GM12865 (cell line): ENCODE measurements at places on chromosomes 1 and 21.

- no peak for DNase-seq
Observed at GRCh38 chr1:198780376-198780775, 141.5 kb downstream of the PTPRC start.

GRCh38 chr1:198084241-198084908, 72.4 kb upstream of the NEK7 start:
- no peak for DNase-seq

- peak; percentile 52 for DNase-seq
Observed at GRCh38 chr1:116667575-116668105, at the start of gene IGSF3. TSS of gene IGSF3 (minus strand) at chr1:116667733. CDS start at chr1:116666326, 1,407 bp downstream.

DNA sequence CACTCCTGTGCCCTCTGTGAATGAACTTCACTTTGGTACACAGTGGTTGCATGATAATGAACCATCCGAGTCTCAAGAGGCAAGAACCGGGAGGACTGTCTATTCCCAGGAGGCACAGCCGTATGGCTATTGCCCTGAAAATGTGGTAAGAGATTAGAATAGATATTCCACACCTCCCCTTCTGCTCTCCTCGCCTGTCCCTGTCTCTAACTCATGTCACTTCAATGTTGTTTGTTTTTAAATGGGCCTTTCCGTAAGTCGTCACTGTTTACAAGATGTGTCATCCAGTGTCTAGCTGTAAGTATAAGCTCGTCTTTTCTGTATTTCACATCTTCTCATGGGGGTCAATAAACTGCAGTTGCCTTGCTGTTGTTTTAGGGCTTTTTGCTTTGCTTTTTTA, 122.2 kb downstream of the PATJ start:
- DNase-seq: no peak

DNA sequence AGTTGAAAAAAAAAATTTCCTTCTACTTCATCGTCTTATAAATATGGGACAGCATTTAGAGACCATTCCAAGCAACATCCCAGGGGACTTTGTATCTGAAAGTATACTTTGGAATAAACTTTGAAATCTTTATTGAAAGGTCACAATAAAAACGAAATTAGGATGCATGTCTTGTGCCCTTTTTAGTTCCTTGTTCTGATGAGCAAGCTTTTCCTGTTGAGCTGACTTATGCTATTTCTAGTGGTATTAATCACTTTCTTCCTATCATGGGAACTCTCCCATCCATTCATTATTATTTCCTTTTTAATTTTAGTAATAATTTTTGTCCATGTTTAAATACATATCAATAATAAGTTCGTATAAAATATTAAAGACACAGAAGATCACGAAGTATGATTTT, 4.0 kb upstream of the GBP2 start:
- DNase-seq: no peak

DNA sequence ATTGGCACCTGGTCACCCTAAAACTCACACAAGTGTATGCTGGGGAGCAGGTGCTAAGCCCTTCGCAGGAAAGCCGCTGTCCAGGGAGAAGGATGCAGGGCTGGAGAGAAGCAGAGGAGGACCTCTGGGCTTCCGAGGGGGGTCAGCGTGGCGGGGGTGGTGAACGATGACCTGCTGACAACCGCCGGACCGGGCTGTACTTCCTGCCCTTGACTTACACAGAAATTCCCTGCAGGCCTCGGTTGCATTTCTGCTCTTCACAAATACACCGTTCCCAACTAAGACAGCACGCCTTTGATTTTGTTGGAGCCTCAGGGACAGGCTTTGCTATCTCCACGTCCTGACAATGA, 37.6 kb downstream of the SLC2A7 start:
- no peak for DNase-seq

DNA sequence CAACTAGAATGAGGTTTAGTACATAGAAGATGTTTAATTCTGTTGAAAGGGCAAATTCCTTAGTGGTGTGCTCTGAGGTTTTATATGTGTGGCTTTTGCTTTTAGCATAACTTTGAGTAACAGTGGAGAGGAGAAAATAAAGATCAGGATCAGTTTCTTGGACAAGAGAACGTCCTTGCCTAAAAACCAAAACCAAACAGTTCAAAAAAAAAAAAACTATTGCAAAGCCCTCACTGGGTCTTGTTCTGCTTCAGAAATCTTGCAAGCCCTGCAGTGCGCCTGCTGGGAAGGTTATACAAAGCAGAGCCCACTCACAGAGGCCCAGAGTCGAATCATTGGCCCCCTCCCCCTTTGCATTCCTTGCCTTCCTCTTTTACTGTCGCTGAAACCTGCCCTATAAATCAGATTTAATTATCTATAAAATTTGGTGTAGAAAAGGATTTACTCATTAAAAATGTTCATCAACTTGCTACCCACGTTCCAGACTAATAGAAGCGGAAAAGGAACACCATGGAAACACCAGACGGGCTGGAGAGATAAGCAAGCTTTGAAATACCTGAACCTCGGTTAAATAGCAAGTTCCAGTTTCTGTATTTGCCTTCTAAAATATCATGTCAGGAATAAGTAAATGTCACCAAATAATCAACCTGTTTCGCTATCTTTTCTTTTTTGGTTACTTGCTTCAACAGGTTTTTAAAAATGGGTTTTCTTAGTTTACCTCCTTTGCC, 201.6 kb upstream of the PTBP2 start:
- no peak for DNase-seq

- no peak for DNase-seq
Observed at GRCh38 chr1:151512326-151512725, 1.1 kb downstream of the CGN start.

- DNase-seq: no peak
Observed at GRCh38 chr21:39714331-39714730, 30.7 kb upstream of the IGSF5 start.

- DNase-seq: no peak
Observed at GRCh38 chr1:6738987-6739676, 37.5 kb upstream of the DNAJC11 start.

GRCh38 chr1:41447995-41448770, 36.3 kb downstream of the EDN2 start:
- no peak for DNase-seq

DNA sequence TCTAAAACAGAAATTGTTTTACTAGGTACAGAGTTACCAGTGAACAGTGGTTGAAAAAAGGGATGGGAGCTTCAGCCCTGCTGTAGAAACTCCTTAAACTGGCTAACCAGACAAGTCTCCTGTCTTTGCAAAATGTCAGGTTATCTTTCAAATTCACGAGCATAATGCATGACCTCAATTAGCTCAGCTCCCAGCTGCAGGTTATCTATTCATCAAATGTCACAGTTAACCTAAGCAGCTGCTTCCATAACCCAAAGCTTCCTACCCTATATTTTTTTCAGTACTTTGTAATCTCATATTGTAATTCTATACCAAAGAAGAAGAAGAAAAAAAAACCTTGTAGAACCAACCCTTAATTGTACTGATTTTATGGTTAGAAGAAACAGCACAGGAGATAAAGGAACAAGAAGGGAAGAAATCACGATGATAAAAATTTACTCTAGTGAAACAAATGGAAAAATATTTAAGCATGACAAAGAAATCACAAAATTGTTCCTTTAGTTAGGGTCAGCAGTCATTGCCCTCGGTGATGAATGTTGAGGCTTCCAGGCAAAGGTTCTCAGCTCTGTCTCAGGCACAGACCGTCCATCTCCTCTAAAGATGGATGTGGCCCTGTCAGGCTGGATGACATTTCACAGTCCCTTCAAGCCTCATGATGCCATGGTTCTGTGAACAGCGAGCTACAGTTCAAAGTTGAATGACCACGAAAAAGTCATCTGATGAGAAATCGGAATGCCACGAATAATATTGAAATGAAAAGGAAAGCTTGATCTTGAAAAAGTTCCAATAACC, 95.9 kb downstream of the PLD5 start:
- DNase-seq: no peak

GRCh38 chr1:178050084-178050483, 43.8 kb upstream of the RASAL2 start:
- DNase-seq: no peak

- DNase-seq: no peak
Observed at GRCh38 chr21:42594616-42595282, 58.7 kb upstream of the PDE9A start.

GRCh38 chr1:36083219-36083618, 675 bp upstream of the TEKT2 start:
- DNase-seq: no peak

DNA sequence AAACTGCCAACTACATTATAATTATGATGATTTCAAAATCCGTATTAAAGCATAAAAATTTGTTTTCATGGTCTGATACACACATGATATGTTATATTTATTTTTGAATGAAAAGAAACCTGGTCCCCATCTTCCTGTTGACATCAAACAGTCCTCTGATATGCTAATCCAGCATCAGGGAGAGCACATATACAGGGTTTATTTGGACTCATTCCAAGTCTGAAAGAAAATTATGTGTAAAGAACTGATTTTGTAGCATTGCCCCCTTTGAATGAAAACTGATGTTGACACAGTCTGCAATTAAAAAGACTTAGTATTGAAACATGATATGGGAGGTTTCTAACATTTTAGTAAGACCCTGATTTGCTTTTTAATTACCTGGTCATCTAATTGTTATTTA, 119.4 kb downstream of the NEK7 start:
- no peak for DNase-seq

DNA sequence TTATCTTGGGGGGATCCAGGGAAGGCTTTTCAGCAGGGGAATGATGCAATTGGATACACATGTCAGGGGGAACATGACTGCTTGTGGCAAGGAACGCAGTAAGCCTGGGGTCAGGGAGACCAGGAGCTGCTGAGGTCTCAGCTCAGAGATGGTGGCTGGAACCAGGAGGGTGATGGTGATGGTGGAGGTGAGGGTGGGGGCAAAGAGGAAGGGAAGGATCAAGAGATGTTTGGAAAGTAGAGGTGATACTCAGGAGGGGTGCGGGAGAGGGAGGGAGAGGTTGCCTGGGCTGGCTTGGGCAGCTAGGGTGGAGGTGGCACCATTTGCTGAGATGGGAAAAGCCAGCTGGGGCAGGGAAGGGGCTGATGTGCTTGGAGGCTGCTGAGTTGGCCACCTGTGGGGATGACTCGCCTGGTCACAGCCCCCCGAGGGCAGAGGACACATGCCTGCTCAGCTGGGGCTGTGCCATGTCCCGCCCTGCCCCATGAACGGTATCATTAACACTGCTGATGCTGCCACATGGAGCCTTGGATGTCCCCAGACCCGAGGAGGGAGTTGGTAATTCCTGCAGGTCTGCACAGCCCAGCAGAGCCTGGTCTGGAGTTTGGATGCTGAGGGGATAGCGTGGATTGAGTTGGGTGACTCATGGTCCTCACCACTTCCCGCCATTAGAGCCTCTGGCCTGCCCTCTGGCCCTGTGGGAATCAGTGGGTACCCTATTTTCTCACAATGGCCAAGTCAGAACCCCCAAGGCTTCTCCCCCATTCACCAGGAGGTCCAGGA, 6.3 kb upstream of the PADI1 start:
- DNase-seq: no peak

- DNase-seq: peak; percentile 85
Observed at GRCh38 chr1:93607814-93608186, 73.8 kb downstream of the BCAR3 start.

GRCh38 chr1:215002471-215002870, 80.1 kb upstream of the KCNK2 start:
- no peak for DNase-seq

- DNase-seq: no peak
Observed at GRCh38 chr1:148352470-148353053, 130.5 kb downstream of the PPIAL4G start.

- no peak for DNase-seq
Observed at GRCh38 chr1:216812966-216813365, 89.7 kb upstream of the ESRRG start.

DNA sequence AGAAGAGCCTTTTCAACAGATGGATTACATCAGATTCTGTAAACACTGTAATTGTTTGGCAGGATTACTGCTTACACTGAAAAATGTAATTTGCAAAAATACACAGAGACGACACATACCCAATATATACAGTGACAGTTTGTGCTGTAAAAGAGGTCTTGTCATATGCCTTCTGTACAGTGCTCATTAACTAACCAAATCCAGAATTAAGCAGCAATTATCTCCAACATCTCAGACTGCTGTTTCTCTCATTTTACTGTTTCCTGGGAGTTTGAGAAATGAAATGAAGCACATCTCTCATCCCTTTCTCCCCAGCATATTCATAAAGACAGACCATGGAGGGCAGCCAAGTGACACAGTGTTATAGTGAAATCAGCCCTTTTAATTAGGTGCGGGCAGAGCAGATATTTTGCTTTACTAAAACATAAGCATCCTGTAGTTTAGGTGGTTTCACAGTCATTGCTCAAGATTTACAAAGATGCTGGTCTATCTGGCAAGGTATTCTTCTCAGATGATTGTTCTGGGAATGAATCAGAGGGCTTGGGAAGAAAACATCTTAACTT, 618.4 kb upstream of the USP24 start:
- DNase-seq: no peak

- no peak for DNase-seq
Observed at GRCh38 chr1:40395190-40396175, 22.0 kb downstream of the SMAP2 start.

DNA sequence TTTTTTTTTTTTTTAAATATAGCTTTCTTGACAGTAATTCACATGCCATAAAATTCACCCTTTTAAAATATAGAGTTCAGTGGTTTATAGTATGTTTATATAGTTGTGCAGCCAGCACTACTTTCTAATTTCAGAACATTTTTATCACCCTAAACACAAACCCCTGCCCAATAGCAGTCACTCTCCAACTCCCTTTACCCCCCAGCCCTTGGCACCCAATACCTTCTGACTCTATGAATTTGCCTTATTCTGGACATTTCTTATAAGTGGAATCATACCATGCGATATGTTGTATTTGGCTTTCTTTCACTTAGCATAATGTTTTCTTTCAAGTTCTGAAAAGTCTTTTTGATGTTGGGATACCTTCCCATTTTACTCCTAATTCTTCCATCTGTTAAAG, 42.5 kb upstream of the NEXN start:
- DNase-seq: no peak

DNA sequence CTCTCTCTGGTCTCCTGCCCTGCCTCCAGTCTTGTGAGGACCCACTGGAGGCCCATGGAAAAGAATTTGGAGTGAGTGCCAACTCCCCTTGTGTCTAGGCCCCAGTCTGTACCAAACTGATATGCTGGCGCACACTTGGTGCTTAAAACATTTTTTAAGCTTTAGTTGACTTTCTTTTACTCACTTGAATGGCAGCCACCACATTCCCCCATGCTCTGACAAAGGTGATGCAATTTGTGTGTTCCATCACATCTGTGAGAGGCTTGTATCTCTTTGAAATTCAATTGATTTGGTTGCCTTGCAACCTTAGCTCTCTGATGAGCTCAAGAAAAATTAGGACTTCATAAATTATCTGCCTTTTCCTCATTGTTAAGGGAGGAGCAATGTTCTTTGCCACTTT, 30.5 kb upstream of the WDTC1 start:
- no peak for DNase-seq

DNA sequence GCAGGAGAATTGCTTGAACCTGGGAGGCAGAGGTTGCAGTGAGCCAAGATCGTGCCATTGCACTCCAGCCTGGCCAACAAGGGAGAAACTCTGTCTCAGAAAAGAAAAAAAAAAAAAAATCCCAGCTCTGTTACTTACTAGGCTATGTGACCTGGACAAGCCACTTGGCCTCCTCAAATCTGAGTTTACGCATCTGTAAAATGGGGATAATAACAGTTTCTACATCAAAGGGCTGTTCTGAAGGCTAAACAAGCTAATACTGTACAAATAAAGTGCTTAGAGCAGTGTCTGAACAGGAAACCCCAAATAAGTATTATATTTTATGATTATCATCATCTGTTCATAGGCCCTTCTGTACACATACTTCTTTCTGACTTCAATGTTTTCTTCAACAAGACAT, 13.6 kb downstream of the F11R start:
- no peak for DNase-seq
